ENCODE measurements at places on chromosomes 3 and 15.
A peak's percentile ranks its signal among the peaks of the same experiment; 100 is the strongest.

DNA sequence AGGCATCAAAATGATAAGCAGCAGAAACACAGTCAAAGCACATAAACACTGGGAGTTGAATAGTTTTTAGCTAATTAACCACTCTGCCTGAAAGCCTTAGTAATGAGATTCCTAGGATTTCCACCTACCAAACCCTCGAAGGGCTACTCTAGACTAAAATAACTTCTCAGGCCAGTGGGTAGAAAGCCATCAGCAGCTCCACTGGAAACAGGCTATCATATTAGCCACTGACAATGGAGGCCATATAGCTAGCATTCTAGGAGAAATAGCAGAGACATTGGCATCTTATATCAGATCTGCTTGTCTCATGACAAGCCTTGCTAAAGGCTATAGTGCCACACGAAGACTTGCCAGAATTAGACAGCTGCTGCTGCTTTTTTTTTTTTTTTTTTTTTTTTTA lies 4.5 kb upstream of the CAPN3 start:
- DNase-seq = no peak

- no peak for DNase-seq
Observed at GRCh38 chr3:88220126-88220525, 70.4 kb downstream of the C3orf38 start.

DNA sequence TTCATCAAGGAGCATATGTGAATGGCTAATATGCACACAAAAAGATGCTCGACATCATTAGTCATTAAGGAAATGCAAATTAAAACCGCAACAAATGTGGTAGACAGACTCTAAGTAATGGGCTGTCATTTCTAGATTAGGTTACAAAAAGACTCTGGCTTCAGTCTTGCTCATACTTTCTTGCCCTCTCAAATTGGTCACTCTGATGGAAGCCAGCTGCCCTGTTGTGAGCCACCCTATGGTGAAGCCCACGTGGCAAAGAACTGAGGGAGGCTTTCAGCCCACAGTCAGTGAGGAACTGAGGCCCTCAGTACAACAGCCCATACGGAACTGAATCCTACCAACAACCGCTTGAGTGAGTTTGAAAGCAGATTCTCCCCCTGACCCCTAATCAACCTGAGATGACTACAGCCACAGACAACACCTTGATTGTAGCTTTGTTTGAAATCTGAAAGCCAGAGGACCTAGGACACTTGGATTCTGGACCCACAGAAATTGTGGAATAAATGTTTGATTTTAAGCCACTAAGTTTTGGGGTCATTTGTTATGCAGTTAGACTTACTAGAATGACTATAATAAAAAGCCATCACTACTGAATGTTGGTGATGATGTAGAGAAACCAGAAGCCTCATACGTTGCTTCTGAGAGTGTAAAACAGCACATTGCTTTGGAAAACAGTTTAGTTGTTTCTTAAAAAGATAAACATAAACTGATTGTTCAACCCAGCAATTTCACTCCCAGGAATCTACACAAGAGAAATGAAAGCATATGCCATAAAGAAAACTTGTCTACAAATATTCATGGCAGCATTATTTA lies 45.7 kb downstream of the EHHADH start:
- DNase-seq = no peak

DNA sequence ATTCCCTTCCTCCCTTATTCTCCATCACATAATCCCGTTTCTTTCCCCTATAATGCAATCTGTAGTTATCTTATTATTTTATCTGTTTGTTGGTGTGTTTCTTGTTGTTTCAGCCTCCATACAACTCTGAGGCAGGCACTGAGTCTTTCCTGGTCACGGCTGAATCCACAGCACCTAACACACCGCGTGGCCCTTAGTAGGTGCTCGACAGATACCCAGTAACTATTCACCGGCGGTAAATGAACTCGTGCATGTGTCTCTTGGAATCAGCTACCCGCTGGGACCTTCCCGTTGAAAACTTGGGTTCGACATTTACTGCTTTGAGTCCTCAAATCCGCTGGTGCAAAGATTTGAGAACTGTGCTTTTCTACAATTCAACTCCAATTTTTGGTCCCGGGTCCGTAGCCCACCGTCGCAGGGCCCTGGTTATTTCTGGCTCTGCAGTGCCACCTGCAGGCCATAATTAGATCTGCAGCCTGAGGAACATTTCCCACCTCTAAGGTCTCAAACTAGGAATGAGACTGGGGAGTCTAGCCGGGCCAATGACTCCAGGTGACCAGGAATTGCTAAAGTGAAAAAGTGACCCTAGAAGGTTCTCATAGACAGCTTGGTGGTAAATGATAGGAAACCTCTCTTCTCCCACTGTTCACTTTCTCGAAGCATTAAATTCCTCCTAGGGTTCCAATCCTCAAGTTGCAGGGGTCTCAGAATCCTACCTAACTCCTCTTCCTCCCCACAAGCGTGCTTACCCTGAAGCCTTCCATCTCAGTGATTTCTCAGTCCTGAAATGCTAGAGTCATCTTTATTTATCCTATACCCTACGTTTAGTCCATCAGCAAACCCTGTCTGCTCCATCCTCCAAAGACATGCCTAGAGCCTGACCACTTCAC lies 40.0 kb upstream of the TRH start:
- DNase-seq = peak; percentile 39
